SK-N-SH treated with all-trans-retinoic acid at 6 μM for 48 hours (cell line): ENCODE measurements at places on chromosomes 7 and 10.

DNA sequence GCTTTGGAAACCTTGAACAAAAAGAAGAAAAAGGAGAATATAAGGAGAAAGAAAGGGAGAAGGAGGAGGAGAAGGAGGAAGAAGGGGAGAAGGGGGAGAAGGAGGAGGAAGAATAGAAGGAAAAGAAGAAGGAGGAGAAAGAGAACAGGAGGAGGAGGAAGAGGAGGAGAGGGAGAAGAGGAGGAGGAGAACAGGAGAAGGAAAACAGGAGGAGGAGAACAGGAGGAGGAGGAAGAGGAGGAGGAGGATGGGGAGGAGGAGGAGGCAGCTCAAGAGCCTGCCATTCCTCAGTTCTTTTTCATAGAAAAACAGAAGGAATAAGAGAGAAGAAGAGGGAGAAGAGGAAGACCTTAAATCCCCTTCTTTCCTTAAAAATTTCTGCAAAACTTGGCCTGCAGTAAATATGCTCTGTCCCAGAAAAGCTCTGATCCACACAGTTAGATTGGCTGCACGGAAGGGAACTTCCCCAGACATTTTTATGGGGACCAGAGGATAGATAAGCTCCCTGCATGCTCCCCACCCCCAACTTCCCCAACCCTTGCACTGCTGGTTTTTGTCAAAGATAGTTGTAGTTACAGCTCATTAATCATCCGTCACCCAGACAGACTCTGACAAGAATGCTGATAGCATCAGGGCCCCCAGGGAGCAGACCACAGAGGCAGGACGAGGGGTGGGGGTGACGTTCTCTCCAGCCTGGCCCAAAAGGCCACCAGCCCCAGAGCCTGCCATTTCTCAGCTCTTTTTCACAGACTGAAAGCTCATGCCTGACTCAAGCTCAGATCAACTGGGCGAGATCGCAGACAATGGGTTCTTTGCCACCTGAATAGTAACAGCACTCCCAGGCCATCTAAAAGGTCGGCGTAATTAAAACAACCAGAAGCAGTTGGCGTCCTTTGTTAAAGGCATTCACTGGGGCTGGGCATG is 34.5 kb upstream of the LYZL1 start:
- ATAC-seq = peak; percentile 76

DNA sequence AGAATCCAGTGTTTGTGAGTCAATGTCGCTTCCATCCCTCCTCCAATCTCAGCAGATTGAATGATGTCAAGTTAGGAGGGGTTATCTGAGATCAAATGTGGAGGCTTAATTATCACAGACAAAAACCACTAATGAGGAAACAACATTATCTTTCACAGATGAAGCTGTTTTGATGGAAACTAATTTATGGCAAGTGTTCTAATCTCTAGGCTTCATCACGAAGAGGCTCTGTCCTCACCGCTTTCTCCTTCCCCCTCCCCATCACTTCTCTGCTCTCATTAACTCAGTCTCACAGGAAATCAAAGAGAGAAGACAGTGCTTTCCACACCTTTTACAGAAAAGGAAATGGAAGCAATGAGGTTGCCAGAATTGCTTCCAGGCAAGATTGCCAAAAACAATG is 283.7 kb downstream of the BMPER start:
- ATAC-seq = no peak

GRCh38 chr7:78020136-78020873 is 221.7 kb downstream of the PHTF2 start:
- peak; percentile 82 for ATAC-seq

- peak; percentile 91 for ATAC-seq
These were observed 11.8 kb downstream of the ZAN start for GRCh38 chr7:100745184-100745583.

- peak; percentile 55 for ATAC-seq
These were observed 11.3 kb upstream of the STMP1 start for GRCh38 chr7:135650831-135651573.

GRCh38 chr7:141356161-141356560 is 195.0 kb upstream of the AGK start:
- ATAC-seq = no peak

DNA sequence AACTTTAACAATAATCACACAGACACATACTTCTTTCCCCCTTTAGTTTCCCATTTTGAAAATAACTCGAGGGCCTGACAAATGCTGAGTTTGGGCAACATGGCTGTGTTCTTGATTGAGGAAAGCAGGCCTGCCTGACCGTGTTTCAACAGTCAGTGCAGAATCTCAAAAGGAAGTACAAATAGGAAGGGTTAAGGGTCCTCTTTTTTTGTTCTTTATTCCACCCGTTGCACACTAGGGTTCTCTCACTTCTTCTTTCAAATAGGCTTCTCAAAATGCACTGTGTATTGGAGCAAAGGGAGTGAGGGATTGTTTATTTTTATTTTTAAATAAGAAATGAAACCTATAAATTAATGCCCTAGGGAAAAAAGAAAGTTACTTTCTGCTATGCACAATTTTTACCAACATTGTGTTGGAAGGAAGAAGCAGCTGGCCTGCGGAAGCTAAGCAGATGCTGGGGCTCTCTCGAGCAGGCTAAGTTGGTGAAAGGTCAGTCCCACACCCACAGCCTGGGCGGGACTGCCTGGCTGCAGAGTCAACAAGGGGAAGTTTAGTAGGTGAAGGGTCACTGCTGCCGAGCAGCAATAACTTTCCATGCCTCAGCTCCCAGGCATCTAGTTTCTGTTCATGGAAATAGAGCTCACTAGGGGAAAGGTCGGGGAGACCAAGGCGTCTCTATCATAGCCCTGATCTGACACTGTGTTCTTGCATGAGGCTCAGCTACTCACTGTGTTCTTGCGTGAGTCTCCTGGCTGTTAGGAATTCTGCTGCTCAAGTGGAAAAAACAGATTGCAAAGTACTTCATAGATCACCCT is 12.2 kb upstream of the PDK4 start:
- peak; percentile 91 for ATAC-seq

DNA sequence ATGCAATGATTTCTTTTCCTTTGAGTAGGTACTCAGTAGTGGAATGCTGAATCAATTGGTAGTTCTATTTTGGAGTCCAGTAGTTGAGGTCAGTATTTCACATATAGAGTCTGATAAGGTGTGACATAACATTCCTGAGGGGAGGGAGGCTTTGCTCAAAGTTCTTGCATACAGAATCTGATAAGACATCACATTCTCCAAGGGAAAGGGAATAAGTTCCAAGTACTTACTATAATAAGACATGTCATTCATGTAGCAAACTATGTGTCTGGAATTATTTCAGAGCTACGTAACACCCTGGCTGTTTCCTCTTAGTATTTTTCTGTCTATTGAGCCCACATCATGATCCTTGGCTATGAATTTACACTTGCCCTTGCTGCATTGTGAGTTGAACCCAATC is 74.3 kb upstream of the POM121L12 start:
- no peak for ATAC-seq
